H1 (cell line): ENCODE measurements at places on chromosomes 4 and X. TPM values are rescaled to one million over a fixed set of nuclear protein-coding genes. Genes with fewer than 3 reads are reported as not detected.

Gene SORCS2
- total RNA-seq, result 0.75 and 1.8 TPM in 2 replicates

Gene SPANXC
- not detected in 2 replicates for total RNA-seq

Gene TMSB15C
- 2.6 and 2.9 TPM in 2 replicates for total RNA-seq

Gene CTAG1B
- not detected in 2 replicates for total RNA-seq

Gene KLHL13
- total RNA-seq, result 10.0 and 12.8 TPM in 2 replicates

Gene C4orf51
- total RNA-seq, result 0.54 TPM in 1 of 2 replicates, not detected in the other
